ENCODE measurements at places on chromosomes 6 and 20. TPM values are rescaled to one million over a fixed set of nuclear protein-coding genes. Genes with fewer than 3 reads are reported as not detected.
A peak's percentile ranks its signal among the peaks of the same experiment; 100 is the strongest.

The LTA gene
- total RNA-seq: not detected

GRCh38 chr6:38034274-38034914, 214.9 kb downstream of the ZFAND3 start:
- peak; percentile 64 for DNase-seq

DNA sequence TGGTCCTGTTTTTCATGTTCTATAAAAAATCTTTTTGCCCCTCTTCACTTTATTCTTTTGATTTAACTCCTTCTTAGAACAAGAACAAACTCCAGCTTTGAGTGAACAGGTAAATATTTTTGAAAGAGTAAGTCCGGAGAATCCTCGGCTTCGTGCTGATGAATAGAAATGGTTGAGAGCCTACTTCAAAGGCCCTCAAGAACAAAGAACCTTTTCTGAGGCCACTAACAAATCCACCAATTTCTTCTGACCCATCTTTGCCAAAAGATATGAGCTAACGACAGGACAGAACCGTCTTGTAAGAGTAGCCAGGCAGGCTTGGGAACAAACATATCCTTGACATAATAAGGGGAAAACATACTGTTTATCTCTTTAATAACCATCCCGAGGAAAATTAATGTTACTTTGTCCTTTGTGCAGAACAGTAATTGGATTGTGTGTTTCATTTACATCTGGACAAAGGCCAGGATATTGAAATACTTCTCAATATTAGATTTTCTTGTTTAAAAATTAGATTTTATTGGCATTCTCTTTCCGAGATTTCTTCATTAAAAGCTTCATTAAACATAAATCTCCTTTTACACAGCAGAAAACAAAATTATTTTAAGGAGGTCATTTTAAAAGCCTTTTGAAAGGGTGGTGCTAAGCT, 52.9 kb downstream of the NOX3 start:
- DNase-seq: no peak

The SNX9 gene
- 37.6 TPM for total RNA-seq

DNA sequence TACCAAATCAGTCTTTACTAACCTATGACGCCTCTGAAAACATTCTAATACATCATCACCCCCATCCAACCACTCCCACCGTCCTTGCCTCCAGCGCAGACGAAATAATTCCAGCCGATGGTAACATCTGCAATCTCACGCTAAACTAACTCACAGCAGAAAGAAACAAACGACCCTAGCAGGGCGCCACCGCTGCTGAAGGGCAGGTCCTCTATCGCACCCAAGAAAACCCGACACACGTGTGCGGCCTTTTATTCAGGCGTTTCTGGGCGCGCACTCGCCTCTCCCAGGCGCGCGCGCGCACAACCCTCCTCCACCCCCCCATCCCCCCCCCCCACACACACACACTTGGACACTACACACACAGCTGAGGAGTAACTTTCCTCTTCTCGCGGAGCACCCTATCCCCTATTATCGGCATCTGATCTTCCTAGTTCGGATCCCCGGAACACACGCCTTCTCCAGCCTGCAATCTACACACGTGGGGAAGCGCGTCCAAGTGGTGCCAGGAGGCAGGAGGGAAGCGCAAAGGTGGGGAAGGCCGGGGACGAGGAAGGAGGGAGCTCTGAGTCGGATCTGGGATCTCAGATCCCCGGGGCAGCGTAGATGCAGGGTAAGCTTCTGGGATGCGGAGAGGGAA, 1.4 kb downstream of the GFOD1 start:
- DNase-seq: peak; percentile 51

The HLA-DPB1 gene
- 5.5 TPM for total RNA-seq

The EIF6 gene
- 107 TPM for total RNA-seq

- no peak for DNase-seq
Observed at GRCh38 chr20:24027229-24027628, 38.6 kb upstream of the GGTLC1 start.

- DNase-seq: no peak
Observed at GRCh38 chr20:63096681-63097335, 90.0 kb upstream of the BHLHE23 start.

DNA sequence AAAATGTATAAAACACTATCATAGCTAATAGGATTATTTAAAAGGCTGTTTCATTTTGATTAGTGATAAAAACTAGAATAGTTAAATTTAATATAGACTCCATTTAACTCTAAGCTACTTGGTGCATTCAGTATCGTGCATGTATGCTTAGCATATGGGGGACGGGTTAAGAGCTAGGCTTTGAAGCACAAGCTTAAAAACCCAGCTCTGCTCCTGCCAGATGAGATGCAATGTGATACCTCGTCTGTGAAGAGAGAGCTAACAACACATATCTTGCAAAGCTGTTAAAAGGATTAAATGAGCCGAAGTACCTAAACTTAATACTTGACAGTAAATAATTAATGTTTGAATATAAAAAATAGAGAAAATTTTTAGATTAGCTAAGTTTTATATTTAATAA, 42.2 kb downstream of the DTNBP1 start:
- no peak for DNase-seq

The OR12D3 gene
- total RNA-seq: not detected

DNA sequence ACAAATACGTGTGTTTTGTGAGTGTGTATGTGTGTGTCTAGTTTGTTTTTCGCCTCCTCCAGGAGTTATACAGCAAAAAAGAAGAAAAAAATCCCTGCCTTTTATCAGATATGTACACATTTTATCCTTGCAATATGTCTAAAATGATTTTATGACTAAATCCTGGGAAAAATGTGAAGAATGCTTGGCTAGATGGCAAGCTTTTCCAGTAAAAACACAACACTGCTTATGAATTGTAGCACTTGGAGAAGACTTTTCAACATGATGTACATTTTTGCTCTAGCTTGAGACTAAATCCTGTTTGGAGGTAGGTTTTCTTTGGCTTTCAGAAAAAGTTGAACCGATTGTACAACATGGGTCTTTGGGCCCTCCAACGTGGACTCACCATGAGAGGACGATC, 160.2 kb downstream of the GMPR start:
- peak; percentile 87 for DNase-seq

The GABRR1 gene
- not detected for total RNA-seq

GRCh38 chr20:31913431-31914157, 38.3 kb downstream of the PDRG1 start:
- no peak for DNase-seq

The MCCD1 gene
- total RNA-seq: not detected

DNA sequence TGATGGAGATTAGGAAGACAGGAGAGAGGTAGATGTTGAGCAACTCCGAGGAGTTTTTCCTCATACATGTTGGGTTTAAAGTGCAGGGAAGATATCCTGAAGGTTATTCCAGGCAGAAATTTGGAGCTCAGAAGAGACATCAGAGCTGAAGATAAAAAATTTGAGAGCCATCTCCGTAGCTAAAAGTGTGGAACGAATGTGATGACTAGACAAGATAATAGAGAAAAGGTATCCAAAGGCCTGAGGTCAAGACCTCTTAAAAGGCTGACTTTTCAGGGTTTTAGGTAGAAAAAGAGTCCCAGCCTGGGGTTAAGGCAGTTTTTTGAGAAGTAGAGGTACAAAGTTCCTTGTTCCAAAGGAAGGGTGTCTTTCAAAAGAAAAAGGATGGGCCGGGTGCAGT, 214.8 kb downstream of the ESR1 start:
- no peak for DNase-seq

The PRR18 gene
- not detected for total RNA-seq

The POM121L2 gene
- total RNA-seq: not detected

DNA sequence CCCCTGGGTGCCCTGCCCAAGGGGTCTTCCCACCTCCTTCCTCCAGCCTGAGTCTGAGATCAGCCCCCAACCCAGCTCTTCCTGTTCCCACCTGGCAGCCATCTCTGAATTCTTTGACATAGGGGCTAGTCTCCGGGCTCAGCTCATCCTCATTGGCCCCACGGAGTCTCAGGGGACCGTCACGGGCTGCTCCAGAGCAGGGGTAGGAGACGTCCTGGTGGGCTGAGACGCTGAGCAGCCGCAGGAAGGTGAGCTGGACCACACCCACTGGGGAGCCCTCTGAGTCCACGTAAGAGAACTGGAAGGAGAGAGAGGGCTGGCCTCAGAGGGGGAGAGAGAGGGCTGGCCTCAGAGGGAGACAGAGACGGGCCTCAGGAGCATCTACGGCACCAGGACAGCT, 28.1 kb downstream of the COL11A2 start:
- DNase-seq: no peak

The GPSM3 gene
- total RNA-seq: 4.8 TPM

DNA sequence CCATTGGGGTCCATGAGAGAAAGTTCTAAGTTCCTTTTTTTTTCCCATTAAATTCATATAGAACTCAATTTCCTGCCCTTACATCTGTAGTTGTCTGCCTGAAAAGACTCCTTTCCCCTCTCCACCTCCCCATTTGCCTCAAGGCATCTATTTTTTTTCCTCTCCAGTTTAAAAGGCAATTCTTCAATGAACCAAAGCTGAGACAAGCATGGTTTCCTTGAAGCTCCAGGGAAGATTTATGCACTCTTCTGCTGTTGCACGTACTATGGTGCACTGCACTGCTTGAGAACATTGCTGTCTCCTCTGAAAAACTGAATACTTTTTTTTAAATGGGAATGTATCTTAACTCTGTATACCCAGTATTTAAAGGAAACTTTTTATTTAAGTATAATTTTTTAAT, 465.2 kb downstream of the CD83 start:
- no peak for DNase-seq

- DNase-seq: no peak
Observed at GRCh38 chr6:5174756-5175549, 85.8 kb downstream of the LYRM4 start.

GRCh38 chr6:131107151-131107550, 28.1 kb upstream of the AKAP7 start:
- peak; percentile 93 for DNase-seq

DNA sequence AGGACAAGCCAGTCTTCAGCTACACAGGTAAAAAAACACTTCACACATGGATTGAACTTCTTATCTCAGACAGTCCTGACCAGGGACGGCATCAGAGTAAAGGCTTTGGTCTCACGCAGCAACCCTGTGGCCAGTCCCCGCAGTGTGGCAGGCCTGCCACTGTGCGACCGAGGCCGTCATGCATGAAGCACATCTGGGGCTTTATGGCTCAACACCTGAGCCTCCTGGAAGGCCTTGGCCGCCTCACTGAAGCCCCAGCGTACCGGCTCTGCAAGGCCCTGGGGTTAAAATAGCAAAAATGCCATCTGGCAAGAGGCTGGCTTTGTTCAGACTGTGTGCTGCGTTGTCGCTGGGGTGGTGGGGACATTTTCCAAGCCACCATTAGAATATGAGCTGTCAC, 32.8 kb downstream of the TBC1D7 start:
- no peak for DNase-seq

DNA sequence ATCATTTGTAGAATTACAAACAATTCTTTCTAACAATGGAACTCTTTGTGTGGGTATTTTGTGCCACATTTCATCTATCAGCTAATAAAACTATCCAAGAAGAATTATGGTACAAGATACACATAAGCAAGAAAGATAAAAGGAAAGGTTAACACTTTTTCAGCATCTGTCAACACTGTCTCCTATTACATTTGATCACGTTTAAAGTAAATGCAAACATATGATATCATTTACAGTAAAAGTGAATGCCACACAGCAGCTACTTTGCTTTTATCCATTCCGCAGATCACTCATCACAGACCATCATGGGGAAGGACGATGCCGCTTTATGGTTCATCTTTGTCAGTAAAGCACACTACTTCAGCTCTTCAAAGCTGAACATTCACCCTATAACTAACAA, 456.4 kb upstream of the MANEA start:
- no peak for DNase-seq

DNA sequence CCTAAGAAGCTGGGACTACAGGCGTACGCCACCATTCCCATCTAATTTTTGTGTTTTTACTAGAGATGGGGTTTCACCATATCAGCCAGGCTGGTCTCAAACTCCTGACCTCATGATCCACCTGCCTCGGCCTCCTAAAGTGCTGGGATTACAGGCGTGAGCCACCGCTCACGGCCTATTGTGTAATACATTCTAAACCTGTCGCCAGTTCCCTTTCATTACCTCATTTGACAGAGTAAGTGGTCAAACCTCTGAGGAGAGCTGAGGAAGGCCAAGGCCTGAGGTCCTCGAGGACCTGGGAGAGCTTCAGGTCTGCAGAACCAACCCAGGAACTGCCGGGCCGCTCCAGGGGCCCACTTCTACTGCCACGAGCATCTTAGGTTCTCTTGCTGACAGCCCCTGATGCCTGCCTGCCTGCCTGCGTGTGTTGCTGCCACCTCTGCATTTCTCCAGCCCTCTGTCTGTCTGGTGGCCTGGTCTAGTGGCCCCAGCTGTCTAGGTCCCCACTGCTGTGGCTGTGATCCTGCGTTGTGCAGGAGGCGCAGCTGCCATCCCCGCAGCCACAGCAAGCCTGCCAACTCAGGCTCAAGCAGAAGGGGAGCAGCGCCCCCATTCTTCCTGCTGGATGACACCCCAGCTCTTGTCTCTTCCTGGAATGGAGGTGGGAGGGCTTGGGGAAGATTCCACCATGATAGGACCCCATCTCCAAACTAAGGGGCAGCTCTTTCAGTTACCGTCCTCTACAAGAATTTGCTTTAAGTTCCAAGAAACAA, 45.3 kb downstream of the PRR18 start:
- no peak for DNase-seq

- no peak for DNase-seq
Observed at GRCh38 chr6:18492972-18493371, 105.8 kb downstream of the RNF144B start.

The PKIG gene
- total RNA-seq: 220 TPM

DNA sequence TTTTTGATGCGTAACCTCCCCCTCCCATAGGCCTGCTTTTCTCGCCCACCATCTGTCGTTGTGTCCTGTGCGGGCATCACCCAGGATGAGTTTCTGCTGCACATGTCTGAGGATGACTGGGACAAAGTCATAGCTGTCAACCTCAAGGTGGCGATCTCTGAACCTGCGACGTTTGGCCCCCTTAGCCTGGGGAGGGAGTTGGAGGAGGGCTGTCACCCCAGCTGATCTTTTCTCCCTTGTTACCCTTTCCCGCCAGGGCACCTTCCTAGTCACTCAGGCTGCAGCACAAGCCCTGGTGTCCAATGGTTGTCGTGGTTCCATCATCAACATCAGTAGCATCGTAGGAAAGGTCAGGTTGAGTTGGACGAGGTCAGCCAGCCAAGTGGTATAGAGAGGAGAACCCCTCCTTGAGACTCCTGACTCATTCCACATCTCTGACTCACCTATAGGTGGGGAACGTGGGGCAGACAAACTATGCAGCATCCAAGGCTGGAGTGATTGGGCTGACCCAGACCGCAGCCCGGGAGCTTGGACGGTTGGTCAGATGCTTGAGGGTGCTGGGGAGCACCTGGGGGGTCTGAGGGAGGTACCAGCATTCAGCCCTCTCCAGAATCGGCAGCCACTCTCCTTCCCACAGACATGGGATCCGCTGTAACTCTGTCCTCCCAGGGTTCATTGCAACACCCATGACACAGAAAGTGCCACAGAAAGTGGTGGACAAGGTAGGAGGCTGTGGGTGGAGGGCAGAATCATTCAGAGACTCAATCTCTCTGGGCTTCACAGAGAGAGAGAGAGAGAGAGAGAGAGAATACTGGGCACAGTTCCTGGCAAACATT, 954 bp downstream of the HSD17B8 start:
- DNase-seq: no peak
